CD4-positive, alpha-beta T cell (primary cell): ENCODE measurements at places on chromosomes 1 and 21. TPM values are rescaled to one million over a fixed set of nuclear protein-coding genes. Genes with fewer than 3 reads are reported as not detected.
A peak's percentile ranks its signal among the peaks of the same experiment; 100 is the strongest.

GRCh38 chr1:164641353-164641730 lies 82.4 kb downstream of the PBX1 start:
- DNase-seq = no peak

GRCh38 chr1:157363660-157364140 lies 188.6 kb downstream of the FCRL5 start:
- DNase-seq = no peak

TAL1 gene
- total RNA-seq = not detected

- DNase-seq = no peak
Observed at GRCh38 chr1:5974631-5975030, 17.6 kb downstream of the NPHP4 start.

SAMD11 gene
- not detected for total RNA-seq

GRCh38 chr1:115437196-115437595 lies 99.1 kb upstream of the NGF start:
- DNase-seq = no peak

- DNase-seq = no peak
Observed at GRCh38 chr1:76607717-76608116, 259.6 kb upstream of the ST6GALNAC5 start.

DNA sequence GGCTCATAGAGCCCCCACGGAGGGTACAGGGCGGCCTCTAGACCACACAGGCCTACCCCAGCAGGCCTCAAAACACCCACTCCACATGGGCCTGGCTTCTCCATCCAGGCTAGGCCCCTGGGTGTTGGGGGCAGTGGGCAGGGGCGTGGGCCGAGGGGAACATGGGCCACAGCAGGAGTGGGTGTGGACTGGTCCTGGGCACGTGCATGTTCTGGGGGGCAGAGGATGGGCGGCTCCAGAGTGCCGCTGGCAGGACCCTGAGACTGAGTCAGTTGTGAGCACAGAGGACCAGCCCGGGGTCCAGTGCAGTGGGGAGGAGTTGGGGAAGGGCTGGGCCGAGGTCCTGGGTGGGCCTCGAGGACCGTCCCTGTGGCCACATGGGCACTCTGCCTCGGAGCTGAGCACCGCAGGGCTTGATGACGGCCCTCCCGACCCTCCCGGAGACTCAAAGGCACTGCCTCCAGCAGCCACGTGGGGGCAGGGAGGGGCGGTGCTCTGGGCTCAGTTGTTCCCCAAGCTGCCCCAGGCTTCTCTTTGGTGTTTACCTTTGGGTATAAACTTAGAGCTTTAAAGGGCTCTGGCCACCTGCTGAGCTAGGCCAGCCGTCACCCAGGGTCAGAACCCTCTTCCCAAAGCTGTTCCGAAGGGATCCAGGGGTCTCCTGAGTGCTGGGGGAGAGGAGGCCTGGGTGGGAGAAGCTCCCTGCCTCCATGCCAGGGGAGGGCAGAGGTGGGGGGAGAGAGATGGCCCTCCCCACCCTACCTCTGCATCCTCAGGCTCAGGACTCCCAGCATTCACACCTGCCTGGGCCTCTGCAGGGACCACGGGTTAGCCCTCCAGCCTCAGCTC lies 79.9 kb downstream of the MORN1 start:
- peak; percentile 58 for DNase-seq

PYHIN1 gene
- total RNA-seq = 15.2 TPM

GRHL3 gene
- total RNA-seq = not detected

DNA sequence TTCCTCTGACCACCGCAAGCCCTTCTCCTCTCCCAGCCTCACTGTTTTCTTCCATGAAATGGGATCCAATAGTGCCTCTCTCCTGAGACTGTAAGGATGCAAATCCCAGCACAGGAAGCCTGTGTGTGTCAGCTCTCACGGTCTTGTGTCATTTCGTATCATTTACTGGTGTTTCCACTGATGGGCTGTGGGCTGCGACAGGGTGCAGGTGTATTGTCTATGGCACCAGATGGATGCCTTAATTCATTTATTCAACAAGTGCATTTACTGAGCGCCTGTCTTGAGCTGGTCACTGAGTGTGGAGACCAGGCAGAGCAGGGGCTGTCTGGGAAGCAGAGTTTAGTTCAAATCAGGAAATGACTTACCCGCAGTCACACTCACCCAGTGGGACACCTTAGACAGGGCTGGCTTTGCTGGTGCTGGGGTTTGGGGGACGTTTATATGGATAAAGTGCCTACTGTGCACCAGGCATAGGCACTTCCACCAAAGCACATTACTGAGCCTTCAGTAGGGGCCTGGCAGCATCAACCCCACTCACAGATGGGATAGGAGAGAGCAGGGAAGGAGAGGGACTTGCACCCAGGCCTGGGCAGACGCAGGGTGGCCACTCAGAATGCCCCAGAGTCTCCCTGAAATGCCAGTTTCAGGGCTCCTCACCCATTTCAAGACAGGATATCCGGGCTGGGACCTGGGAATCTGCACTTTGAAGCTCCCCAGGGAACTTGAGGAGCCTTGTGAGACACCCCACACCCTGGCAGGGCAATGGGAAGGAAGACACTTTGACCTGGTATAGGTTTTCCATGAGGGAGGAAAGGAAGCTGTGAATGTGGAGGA lies 398.9 kb downstream of the MATN1 start:
- DNase-seq = no peak

GRCh38 chr21:44626262-44626661 lies 631 bp upstream of the KRTAP10-9 start:
- no peak for DNase-seq

GRCh38 chr1:109659997-109660690 lies 4.2 kb downstream of the GSTM4 start:
- DNase-seq = no peak

PEAR1 gene
- total RNA-seq = 0.20 TPM

DNA sequence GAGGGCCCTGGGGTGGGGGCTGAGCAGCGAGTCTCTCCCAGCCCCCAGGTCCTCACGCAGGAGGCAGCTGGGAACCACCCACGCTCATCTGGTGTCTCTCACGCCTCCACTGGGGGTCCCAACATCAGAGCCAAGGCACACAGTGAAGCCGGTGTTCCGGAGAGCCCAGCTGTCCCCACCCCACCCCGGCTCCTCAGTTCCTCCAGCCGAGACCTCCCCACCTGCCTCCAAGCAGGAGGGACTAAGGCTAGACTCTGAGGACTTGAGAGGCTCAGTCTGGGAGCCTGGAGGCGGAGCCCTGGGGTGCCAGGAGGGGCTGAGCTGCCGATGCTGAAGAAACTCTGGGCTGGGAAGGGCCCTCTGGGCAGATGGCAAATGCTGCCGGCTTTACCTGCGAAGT lies 1.6 kb upstream of the HPCA start:
- no peak for DNase-seq

ACOT11 gene
- 0.50 TPM for total RNA-seq

- no peak for DNase-seq
Observed at GRCh38 chr1:176448340-176448739, 14.6 kb upstream of the PAPPA2 start.

DNA sequence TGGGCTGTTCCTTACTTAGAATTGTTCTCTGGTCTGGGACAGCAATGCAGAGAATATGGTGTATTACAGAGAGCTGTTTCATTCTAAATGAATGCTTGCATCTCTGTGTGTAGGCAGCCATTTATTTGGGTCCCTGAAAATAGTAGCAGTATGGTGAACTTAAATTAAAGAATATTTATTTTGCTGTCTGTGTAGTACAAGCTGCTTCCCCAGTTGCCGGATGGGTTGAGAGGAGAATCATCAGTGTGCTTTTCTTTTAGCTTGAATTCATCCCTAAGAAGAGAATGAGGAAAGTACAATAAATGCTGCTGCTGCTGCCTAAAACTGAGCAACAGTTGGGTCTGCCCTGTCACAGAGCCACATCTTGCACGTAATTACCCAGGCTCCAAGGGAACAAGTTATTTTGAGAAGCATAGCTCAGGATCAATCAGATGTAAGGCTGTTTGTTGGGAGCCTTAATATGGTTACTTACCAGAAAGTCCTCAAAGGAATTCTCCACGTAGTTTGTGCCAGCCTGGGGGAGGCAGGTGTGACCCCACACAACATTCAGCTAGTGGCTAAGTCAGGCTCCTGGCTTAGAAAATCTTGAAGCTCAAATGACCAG lies 16.6 kb downstream of the ACTN2 start:
- no peak for DNase-seq

NBPF11 gene
- 16.1 TPM for total RNA-seq

DNA sequence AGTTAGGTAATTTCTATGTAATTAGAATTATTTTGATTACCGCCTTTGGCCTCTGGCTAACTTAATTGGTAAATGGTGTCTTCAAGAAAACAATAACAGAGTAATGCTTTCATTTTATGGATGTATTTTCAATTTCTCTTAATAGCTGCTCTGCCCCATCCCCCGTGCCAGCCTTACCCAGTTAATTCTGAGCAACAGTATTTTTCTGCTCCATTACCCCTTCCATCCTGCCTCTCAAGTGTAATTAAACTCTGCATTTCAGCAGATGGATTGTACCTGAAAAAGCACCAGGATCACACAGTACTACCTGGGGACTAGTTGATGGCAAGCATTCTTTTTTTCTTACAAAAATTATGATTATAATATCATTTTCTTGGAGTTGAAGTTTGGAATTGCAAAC lies 104.2 kb downstream of the KIAA0319L start:
- no peak for DNase-seq

GRCh38 chr1:1835546-1835945 lies 55.3 kb downstream of the GNB1 start:
- DNase-seq = no peak

CDC20 gene
- 1.8 TPM for total RNA-seq

GRCh38 chr1:1926886-1927660 lies 8.0 kb upstream of the TMEM52 start:
- DNase-seq = no peak

CGN gene
- total RNA-seq = 0.28 TPM

SYCP1 gene
- total RNA-seq = not detected

PRUNE1 gene
- total RNA-seq = 10.9 TPM

DHDDS gene
- total RNA-seq = 26.8 TPM

- no peak for DNase-seq
Observed at GRCh38 chr1:188270497-188270896, 1441.7 kb downstream of the PLA2G4A start.

GRCh38 chr1:57423135-57423655 lies 665 bp downstream of the DAB1 start:
- DNase-seq = no peak

DNA sequence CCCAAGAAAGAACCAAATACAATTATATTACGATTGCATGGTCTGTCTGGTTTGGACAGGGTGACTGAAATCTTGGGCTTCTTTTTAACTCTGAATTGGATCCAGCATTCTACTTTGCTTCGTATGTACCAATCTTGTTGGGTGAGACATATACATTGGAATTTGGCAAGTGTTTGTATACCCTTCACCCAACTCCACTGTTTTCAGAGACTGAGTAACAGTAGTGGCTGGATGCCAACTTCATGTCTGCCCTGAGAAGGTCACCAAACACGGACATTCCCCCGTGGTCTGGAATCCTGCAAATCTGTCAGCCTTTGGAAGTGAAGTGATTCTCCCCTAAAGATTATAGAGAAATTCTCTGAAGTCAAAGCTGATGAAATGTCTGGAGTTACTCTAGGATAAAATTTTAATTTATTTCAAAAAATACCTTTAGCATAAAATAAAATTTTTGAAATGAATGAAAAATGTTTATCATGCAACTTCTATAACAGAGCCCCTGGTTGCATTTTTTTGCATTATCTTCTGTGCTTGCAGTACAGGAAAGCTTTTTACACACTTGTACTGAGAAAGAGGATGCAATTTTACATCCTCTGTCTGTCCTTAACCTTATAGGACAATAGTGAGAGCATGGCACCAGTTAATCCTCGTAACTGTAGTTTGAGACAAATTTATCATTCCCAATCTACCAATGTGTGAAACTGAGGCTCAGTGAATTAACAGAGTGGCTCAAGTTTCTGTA lies 201.8 kb downstream of the DISC1 start:
- no peak for DNase-seq

FOXD3 gene
- total RNA-seq = not detected

- DNase-seq = no peak
Observed at GRCh38 chr1:8457760-8458381, 140.0 kb downstream of the SLC45A1 start.

CD53 gene
- 176 TPM for total RNA-seq

GRCh38 chr1:2791027-2791760 lies 10.3 kb downstream of the TTC34 start:
- no peak for DNase-seq

- no peak for DNase-seq
Observed at GRCh38 chr1:183609313-183609712, 19.1 kb upstream of the NCF2 start.

- DNase-seq = no peak
Observed at GRCh38 chr1:165891111-165891860, 63.9 kb downstream of the UCK2 start.

CYP4A11 gene
- total RNA-seq = not detected

GRCh38 chr1:115337633-115338456 lies at the start of gene NGF:
Gene NGF (minus strand): TSS chr1:115338249. CDS start chr1:115286795, 51,454 bp downstream.
- DNase-seq = no peak

TFF3 gene
- total RNA-seq = not detected

- DNase-seq = no peak
Observed at GRCh38 chr1:220432408-220432807, 95.5 kb upstream of the MARK1 start.

- no peak for DNase-seq
Observed at GRCh38 chr1:48216941-48217340, 5.6 kb upstream of the SLC5A9 start.

NCAM2 gene
- total RNA-seq = not detected

GRCh38 chr21:29187944-29188343 lies 57.5 kb downstream of the MAP3K7CL start:
- DNase-seq = no peak

- DNase-seq = no peak
Observed at GRCh38 chr1:237921306-237921705, 30.6 kb upstream of the ZP4 start.

LAMC1 gene
- total RNA-seq = not detected

DNA sequence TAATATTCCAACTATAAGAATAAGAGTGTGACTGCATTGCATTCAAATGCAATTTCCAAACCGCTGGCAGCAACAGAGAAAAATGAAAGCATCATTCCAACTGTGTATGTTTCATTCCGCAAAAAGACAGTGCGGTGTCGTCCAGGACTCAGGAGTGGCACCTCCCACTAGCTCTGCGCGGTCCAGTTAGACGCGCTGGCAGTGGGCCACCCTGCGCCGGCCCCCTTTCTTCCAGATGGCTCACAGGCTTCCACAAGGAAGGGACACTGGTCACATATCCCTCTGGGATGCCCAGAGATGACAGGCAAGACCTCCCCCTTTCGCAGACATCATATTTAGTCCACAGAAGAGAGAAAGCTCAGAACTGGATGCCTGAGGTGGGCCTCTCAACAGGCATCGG lies 11.9 kb downstream of the WRAP73 start:
- no peak for DNase-seq

DNA sequence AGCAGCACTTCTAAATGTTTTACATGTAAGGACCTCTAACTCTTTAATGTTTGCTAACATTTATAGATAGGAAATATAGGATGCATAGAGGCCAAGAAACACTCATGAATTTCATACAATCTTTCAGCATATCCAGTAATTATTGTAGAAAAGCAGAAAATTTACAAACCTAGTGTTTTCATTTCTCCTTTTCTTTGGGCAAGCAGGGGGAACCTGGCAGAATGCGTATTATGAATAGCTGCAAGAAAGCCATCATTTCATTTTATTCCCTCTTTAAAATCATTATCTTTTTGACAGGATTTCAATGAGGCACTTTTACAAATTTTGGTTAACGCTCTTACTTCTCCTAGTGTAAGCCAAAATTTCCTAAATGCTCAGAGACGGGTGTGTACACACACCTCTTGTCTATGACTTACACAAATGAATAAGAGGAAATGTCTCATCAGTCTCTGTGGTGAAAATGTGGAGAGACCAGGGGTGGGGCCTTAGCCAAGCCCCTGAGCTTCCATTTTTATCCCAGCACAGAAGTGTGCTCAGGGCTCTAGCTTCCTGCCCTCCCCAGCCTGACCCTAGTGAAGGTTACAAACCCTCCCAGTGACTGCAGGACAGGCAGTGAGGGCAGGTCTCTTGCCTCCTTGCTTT lies 91.6 kb downstream of the LRRC8C start:
- no peak for DNase-seq

FBLIM1 gene
- not detected for total RNA-seq
